ENCODE measurements at places on chromosomes 16 and 17.
A peak's percentile ranks its signal among the peaks of the same experiment; 100 is the strongest.

DNA sequence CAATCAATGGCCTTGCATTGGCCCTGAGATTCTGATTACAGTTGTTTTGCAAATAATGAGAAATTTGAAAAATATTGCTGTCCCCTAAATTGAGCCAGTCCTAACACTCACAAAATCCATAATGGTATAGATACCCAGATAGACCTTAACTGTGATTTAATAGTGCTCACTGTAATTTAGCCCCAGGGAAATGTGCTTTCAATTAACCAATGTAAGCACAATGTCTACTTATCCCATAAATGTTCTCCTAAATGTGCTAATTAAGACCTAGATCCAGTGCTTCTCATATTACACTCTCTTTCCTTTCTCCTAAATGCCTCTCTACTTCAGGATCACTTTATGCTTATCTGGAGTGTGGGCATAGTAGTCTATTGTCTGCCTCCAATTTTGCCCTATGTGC, 417.8 kb upstream of the CCL2 start:
- DNase-seq, result no peak

DNA sequence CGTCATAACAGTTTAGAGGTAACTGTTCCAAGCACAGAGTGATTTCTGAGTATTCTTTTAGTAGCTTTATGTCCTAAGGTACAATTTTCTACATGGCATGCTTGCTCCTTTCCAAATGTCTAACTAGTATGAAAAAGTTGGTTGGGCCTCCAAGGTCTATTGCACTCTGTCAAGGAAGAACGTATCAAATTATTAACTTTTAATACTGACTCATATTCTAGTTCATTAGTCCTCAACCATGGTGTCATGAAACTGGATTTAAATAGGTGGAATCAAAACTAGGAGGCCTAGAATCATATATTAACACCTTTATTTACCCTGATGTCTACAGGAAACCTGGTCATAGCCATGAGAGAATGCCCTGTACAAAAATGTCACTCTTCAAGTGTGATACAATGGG, 61.4 kb downstream of the STH start:
- DNase-seq, result no peak

DNA sequence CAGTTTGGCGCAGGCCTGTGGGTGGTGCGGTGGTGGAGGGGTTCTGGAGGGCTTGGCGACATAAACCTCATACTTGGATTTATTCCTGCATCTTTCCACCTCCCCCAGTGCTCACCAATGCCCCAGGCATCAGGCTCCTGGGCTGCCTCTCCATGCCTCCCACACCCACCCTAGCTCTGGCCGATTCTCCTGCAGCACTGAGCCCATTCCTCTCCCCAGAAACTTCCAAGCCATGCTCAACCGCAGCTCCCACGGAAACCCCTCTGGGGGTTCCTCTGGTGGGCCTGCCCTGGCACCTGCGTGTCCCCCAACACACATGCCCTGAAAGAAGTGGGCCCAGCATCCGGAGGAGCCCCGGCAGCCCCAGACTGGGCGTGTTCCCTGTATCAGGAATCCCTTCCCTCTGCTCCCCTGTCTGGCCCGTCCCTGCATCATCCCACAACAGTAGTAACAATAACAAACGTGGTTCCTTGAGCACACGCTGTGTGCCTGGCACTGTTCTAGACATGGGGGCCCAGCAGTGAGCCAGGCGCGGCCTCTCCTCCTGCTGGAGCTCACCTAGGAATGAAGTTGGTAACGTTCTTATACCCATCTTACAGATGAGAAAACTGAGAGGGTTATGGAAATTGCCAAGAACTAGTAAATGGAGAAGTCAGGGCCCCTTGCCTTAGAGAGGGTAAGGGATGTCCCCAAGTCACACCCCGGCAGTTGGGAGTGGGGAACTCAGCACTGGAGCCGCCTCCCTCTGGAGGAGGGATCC, 2.3 kb downstream of the PRSS21 start:
- DNase-seq, result no peak

GRCh38 chr16:88274847-88275246, 107.9 kb upstream of the ZNF469 start:
- no peak for DNase-seq

DNA sequence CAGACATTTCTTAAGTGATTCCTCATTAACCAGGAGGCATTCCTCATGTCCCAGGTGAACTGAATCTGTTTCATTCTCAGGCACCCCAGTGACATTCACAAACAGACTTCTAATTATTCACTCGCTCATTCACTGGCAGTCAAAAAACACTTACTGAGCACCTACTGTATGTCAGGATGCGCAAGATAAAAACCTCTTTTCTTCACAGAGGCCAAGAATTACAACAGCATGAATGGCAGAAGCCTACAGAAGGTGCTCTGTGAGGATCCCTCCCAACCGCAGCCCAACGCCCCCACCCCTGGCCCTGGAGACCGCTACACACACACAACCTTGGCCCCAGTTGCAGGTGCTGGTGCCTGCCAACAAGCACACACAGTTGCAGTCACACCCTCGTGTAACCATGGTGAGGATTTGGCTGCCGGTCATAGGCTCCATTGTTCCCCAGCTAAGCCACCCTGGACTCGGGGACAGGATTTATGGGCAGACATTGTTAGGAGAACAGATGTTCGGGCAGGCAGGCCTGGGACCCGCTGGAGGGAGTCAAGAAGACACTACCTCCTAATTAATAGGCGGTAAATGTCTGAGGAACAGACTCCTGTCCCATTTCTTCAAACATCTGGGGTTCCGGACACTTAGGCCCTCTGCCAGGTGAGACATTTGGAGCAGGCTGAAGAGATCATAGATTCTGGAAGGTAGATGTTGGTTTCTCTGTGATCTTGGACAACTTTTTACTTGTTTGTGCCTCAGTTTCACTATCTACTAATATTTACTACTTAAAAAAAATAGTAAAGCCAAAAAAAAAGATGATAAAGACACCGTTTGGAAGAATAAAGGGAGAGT, 43.2 kb downstream of the CUEDC1 start:
- no peak for DNase-seq

DNA sequence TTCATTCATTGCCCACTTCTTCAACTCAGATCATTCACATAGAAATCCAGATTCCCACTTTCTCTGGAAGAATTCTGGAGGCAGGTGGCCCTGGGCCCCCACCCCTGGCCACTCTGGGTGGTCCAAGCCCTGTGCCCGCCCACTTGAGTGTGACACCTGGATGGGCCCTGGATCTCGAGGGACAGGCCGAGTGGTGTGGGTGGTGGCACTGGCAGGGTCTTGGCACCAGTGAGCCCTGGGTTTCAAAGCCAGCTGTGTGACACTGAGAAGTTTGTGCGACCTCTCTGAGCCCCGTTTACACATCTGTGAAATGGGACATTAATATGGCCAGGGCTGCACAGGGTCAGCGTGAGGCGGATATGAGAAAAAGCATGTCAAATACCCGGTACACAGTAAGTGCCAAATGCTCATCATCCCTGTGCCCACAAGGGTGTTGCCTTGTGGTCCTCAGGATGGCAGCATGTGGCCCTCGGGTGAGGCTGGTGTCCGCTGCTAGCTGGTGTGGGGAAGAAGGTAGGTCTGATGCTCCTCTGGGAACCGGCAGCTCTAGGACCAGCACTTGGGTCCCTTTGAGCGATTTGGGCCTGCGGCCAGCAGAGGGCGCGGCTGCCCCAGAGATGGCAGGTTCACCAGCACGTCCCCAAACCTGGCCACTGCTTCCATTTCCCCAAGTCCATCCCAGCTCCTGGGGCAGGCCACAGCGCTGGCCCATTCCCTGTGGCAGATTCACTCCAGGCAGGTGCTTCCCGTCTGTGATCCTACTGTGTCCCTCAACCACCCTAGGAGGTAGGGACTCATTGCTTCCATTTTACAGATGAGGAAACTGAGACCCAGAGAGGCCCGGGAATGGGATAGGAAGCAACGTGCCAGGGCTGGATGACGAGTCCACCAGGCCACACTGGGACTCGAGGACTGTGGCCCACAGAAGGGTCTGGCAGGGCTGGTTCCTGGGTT, 3.6 kb downstream of the OSGIN1 start:
- DNase-seq, result peak; percentile 32
